ENCODE measurements at places on chromosomes 7 and 10.

- DNase-seq = no peak
Measured at GRCh38 chr10:96891840-96892239, 59.7 kb downstream of the LCOR start.

DNA sequence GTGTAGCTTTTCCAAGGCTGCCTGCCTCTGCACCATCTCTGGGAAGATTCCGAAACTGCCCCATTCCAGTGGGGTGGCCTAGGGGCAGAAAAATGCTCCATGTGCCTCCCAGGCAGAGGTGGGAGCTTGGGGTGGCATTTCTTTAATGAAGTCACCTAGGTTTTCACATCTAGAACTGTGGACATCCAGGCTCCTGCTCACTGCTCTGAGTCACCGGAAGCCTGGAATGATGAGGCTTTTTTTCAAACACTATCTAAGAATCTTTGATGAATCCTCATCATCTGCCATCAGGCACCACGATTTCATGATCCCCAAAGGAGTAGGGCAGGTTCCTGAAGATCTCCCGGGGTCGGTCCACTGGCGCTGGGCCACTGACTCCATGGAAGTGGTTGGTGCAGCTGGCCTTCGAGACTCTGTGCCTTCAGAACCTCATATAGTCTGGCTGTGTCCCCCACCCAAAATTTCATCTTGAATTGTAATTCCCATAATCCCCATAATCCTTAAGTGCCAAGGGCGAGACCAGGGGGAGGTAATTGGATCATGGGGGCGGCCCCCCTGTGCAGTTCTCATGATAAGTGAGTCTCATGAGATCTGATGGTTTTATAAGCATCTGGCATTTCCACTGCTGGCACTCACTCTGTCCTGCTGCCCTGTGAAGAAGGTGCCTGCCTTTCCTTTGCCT is 37.1 kb downstream of the MTURN start:
- DNase-seq = no peak

DNA sequence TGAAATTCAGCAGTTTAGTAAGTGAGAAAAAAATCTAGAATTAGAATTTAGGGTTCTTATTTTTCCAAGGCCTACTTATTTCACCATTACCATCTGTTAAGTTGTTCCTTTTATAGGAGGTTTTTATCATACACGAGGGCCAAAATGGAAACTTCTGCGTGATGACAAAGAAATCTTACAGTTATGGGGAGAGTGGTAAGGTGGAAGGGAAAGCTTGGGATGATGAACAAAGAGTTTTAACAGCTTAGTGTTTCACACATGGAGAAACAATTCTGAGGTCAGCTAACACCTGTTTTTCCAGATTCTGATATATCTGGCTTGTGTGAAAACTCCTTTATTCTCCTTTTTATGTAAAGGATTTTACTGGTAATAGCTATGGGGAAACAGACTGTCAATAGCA is 49.8 kb upstream of the SEMA3C start:
- DNase-seq = no peak

DNA sequence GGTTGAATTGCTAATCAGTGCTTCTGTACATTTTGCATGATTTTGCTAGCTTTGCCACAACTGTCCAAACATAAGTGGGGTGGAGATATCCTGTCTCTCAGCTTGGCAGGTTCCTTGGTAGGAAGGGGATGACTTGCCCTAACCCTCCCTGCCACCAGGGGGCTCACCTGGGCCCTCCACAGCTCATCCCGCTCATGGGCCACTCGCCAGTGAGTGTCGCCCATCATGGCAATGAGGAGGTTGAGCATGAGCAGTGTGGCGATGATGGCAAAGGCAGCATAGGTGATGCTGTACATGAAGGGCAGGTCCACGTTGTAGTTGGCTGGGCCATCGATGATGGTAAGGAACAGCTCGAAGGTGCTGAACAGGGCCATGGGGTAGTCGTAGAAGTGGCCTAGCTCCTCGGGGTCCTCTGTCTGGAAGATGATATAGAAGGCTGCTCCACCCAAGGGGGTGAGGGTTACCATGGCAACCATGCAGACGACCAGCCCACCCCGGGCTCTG is 12.2 kb downstream of the TRPV6 start:
- peak; percentile 53 for DNase-seq

DNA sequence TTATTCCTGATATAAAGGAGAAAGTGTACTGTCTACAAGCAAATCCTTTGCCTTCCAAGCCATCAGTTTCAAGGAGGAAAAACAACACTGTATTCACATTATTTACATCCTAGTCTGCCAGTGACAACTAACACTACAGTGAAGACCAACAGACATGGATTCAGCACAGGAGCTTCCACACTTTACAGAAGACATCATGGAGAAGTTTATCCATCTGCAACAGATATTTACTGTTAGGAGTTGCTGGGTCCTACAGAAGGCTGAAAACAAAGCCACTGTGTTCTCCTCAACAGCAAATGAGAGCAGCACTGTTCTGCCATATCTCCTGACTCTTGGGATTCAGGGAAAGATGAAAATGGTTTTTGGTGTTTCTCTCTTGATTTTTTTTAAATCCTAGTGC is 31.9 kb downstream of the NAPEPLD start:
- DNase-seq = no peak

DNA sequence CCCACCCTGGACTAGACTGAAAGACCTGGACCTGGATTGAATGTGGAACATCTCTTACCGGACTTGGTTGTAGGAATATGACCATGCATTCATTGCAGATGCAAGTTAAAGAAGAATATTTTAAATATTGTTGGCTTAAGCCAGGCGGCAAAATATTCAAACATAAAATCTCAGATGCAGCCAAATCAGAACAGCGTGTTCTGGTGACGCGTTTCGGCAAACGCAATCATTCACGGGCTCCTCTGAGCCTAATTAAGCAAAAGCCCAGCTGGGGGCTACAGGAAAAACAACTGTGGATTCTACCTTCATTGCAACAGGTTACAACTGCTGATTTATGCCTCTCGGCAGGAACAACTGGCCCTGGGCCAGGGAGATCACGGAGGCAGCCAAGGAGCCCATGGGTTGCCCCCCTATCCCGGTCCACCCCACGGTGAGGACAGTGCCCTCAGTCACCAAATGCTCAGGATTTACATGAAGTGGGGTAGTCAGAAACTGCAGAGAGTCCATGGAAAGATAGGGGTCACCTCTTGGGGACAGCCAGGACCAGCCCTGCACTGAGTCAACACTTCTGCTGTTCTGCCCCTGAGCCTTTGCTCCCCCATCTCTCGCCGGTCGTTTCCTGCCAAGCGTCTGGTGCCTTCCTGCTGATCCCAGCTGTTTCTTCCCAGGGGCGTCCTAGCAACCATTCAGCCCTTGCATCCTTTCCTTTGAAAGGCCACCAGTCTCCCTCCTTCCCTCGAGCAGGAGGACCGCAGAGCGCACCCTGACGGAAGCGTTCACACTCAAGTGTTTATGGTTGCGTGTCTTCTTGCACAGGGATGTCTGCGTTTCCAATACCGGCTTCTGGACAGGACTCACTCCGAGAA is 64.4 kb upstream of the SFMBT2 start:
- no peak for DNase-seq

DNA sequence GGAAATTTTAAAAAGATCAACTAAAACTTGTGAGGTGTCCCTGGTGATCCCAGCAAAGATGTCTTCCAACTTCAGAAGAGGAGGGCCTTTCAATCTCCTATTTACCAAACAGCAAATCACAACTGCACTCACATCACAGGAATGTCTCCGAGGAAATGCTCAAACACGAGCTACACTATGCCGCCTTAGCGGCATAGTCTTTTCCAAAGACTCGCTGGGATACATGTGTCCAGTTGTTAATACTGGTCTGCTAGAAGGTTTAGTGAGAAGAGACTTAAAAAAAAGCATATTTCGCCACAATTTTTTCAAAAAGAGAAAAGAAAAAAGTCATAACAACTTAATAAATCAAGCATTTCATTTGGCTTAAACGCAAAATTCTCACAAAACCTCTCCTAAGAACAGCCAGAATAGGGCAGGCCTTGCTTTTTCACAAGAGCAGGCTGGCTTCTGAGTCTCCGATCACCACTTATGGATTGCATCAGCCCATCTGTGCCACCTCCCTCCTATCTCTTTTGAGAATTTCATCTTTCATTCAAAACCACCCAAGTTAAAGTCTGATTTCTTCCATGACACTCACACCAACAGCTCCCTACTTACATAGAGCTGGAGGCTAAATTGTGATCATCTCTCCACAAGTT is 66.1 kb downstream of the GNA12 start:
- no peak for DNase-seq

- DNase-seq = no peak
Measured at GRCh38 chr7:18835001-18835690, 282.3 kb downstream of the TWIST1 start.

DNA sequence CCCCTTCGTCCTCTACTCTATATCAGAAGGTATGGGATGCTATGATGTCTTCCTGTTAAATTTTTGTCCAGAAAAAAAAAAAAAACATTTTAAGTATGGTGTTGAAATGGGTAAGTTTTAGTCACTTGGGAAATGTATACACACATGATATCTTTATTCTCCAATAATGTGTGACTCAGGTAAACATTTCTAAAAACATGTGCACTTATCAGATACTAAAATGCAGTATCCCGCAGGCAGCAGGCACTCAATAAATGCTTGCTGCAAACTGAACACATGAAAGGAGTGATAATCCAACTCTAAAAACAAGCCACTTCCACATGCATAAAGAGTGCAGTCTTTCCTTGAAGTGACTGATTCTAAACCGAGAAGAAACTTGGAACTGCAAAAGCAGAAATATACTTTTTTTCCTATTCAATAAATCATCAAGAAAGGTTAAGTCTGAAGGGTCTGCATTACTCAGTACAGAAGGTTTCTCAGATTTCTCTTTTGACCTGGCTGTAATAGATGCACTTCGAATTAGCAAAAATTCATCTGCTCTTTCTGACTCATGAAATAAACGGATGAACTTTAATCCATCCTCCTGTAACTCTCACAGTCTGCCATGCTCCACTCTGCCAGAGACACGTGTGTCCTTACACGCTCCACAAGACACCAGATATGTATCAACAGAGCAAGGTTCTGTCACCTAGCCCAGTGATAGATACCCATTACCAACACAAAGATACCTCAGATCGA is 84.0 kb downstream of the HIPK2 start:
- DNase-seq = no peak

DNA sequence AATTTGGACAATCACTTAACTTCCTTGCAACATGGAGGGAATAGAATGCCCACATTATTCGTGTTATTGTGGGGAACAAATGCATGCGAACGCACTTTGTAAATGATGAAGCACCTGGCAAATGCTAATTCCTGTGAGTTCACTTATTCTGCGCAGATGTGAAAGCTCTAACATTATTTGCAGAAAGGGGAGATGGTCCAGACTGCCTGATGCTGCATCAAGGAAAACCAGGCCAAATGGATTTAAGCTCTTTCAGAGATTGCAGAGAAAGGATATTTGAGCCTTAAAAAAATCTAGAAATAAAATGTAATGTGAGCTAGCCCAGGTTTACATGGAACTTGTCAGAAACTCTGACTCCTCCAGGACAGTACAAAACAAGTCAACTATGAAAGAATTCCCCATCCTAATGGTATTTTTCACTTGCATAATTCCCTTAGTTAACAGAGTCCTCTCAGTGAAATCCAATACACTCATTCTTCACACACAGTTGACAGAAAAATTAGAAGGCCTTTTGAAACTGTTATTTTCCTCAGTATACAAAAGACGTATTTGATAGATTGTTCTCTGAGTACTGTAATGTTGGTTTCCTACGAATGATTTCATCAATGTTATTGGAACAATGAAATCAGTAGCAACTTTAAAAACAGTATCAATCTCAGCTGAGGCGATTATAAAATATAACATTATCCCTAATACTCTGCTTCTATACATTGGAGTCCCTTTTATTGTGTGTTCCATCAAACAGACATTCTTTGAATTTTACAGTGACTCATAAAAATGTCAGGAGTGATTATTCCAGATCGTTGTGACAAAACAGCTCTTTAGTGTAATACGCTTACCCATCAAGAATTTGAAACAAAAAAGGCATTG is 136.3 kb upstream of the ANK3 start:
- DNase-seq = no peak

- no peak for DNase-seq
Measured at GRCh38 chr7:50672045-50672444, 106.8 kb upstream of the DDC start.

GRCh38 chr7:35624299-35625186 is 70.4 kb downstream of the HERPUD2 start:
- peak; percentile 21 for DNase-seq

GRCh38 chr7:155193716-155194115 is 104.0 kb upstream of the INSIG1 start:
- no peak for DNase-seq

GRCh38 chr10:9898633-9899395 is 1118.9 kb upstream of the CELF2 start:
- no peak for DNase-seq

GRCh38 chr10:15252396-15252795 is 83.9 kb upstream of the NMT2 start:
- no peak for DNase-seq

DNA sequence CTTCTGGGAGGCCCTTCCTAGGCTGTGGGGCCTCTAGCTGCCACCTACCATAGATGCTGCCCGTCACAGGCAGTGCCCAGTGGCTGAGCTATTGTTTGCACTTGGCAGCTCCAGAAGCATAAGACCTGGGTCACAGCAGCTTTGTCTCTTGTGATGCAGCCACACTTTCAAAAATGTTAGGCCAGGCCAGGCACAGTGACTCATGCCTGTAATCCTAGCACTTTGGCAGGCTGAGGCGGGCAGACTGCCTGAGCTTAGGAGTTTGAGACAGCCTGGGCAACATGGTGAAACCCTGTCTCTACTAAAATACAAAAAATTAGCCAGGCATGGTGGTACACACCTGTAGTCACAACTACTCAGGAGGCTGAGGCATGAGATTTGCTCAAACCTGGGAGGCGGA is 9.5 kb upstream of the KAZALD1 start:
- no peak for DNase-seq

GRCh38 chr7:134813663-134814396 is 34.4 kb downstream of the CALD1 start:
- no peak for DNase-seq

DNA sequence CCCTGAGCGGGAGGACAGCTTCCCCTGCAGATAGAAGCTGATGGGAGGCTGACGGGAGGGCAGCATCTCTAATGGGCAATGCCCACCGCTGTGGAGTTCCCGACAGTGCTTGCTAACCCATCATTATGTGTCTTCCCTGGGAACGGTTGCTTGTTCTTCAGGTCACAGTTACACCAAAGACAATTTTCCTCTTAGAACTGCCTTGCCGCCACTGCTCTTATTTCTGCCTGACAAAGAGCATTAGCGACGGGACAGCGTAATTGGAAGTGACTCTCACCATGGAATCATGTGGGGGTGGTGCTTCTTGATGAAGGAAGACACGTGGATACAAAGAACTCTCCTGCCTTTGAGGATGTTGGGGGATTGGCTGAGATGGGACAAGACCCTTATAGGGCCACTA is 81.3 kb upstream of the NPS start:
- no peak for DNase-seq
